ENCODE measurements at places on chromosomes 7 and 10.

DNA sequence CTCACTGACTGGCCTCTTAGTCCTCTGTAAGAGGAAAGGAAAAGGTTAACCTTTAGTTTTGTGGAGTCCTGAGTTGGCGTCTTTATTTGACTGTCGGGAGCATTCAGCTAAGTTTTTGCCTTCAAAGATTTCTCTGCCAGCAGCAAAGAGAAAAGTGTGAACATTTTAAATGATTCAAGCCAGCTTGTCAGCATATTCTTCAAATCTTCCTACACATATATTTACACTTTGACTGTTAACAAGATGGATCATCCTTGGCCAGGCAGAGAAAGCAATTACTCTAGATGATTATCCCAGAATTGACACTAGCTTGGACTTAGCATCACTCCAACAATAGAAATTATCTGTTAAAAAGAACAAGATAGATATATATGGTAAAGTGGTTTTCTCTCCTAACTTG lies 15.8 kb upstream of the YAE1 start:
- DNase-seq, result no peak

GRCh38 chr7:151113344-151114150 lies 27.3 kb downstream of the AGAP3 start:
- DNase-seq, result peak; percentile 89

DNA sequence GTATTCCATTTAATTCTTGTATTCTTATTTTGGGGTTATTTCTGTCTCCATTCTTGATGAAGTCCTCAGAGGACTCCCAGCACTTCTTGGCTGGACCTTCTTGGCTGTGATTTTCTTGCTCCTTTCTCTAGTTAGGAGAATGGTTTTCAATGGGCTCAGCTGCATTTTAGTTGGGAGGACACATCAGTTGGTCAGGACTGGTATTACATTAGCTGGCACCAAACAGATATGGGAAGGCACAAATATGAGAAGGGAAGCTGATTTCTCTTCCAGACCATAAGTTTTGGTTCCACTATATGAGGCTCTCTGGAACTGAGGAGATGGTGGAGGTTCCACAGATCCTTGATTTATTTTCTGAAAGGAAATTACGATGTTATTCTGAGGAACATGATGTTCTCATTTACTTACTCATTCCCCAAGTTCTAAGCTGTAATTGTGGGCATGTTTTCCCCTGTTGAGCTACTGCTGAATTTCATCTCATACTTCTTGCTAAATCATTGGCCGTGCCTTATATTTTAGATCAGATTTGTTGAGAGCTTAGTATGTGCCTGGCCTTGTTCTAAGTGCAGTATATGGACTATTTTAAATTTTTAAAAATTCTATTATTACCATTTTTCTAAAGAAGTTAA lies 261.0 kb downstream of the THSD7A start:
- DNase-seq, result peak; percentile 21

DNA sequence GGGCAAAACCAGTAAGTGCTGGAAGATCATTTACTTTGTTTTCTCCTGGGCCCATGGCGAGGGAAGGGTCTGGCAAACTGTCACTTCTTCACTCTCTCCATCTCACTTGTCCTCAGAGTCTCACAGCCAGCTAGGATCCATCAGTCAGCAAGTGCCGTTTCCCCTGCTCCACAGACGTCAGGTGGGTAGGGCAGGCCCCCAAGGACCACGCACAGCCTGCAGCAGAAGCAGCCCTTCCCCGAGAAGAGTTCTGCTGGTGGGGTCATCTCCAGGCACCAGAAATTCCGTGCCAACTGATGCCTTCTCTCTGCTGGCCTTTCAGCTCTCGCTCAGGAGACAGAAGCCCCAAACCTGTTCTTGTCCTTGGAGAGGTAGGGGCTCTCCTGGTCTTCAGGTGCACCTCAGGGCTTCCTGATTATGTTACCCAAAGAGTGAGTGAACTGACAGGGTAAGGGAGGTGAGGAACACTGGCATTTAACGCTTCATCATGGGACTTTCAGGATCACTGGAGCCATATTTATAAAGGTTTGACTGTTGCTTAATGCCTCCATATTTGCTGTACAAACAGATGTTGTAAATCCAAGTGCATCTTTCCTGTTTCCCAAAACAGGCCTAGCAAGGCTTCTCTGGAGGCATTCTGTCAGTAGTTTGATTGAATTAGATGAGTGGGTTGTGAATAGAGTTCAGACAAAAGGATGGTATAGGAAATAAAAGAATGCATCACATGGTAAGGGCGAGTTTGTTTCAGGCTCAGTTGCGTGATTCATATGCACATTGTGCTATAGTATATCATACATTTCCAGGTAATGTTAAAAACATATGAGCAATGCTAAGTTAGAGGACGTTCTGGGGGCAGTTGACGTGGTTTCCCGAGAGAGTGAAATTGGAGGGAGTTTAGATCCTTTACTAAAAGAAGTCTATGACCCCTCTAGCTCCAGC lies 13.7 kb upstream of the TSPAN15 start:
- no peak for DNase-seq

DNA sequence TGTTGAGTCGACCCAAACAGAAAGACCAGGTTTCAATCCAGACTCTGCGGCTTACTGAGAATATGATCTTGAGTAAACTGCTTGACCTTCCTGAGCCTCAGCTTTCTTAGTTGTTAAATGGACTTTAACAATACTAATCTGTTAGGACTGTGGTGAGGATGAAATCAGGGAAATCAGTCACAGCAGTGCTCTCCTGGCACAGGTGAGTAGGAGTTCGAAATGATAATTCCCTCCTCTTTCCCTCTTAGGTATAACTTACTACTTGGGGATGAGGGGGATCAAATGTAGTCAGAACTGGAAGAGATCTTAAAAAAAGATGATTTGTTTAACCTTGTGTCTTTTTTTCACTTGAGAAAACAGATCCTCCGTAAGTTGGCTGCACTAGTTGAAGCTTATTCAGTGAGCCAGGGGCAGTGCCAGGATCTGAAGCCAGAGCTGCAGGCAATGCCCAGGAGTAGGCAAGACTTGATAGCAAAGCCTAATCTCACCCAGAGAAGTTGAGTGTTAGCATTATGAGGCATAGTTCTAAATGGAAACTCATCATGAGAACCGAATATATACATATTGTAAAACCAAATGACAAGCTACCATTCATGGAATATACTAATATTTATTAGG lies 1.8 kb upstream of the MAGI2 start:
- peak; percentile 17 for DNase-seq

DNA sequence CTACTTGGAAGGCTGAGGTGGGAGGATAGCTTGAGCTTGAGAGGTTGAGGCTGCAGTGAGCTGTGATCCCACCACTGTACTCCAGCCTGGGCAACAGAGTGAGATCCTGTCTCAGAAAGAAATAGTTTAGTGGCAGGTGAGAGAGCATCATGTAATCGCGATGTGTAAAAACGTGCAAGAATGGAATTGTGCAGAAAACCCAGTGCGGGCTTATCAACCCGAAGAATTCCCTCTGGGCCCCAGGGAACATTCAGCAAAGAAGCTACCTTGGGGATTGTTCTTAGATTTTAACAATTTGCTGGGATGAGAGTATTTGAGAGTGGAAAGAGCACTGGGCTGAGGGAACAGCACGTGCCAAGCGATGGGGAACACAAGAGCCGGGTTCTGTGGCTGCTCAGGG lies 107.4 kb upstream of the INSYN2A start:
- DNase-seq, result no peak

DNA sequence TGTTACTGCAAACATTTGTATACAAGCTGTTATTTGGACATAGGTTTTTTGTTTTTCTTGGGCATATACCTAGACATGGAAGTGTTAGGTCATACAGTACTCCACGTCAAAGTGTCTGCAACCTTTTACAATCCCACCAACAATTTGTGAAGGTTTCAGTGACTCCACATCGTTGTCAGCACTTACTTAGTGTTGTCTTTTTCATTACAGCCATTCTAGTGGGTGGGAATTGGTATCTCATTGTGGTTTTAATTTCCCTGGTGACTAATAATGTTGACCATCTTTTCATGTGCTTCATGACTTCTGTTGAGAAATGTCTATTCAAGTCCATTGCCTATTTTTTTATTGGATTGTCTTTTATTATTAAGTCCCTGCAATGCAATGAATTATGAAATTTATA lies 95.0 kb downstream of the UBE3C start:
- peak; percentile 78 for DNase-seq

GRCh38 chr7:20532890-20533289 lies 82.6 kb upstream of the ABCB5 start:
- no peak for DNase-seq

- DNase-seq, result no peak
These were observed 110.9 kb downstream of the ADCY1 start for GRCh38 chr7:45684910-45685618.

DNA sequence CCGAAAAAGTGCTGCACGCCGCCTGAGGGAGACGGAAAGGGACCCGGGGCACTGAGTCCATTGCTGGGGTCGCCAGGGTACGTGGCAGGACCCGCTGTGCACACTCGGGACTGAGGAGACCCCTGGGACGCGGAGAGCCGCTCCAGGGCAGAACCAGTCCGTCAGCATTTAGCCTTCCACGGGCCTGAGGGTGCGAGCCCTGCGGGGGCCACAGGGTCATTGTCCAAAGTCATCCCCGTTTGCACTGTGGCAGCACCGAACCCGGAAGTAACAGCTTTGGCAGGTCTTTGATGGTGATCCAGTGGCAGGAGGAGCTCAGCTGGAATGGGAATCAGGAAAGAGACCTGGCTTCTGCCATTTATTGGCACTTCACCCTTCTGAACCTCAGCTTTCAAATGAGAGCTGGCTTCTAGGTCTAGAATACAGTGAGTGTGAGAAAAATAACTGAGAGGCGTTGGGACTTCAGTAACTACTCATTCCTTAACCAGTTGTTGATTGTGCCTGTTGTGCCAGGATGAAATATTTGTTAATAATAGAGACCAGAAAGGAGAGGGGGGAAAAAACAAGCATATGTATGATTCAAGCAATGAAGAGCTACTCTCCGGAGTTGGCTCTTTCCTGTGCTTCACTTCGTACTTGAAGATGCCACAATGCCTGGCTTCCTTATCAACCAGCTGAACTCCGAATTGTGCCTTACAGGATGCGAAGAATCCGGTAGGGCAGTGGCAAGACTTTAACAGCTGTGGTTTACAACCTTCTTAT lies 811 bp upstream of the ARHGAP12 start:
- no peak for DNase-seq

- no peak for DNase-seq
These were observed 116.7 kb downstream of the CYP26A1 start for GRCh38 chr10:93190372-93190771.

DNA sequence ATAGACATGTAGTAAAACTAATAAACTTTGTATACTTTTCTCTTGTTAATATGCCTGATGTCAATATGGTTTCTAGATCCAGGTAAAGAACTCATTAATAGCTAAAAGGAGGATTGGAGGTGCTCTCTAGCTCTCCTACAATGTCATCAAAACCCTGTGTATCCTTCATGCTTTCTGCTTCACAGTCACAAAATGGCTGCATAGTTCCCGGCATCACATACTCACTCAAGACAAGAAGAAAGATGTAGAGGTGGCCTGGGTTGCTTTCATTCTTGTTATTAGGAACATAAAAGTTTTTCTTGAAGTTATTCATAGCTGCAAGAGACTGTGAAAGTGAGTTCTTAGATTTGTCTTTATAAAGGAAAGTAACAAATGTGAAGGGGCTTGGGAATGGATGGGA lies 149.7 kb upstream of the EEPD1 start:
- no peak for DNase-seq

- peak; percentile 91 for DNase-seq
These were observed 9.4 kb upstream of the GET4 start for GRCh38 chr7:867001-867405.

GRCh38 chr10:112938808-112939482 lies 11.1 kb upstream of the TCF7L2 start:
- no peak for DNase-seq

DNA sequence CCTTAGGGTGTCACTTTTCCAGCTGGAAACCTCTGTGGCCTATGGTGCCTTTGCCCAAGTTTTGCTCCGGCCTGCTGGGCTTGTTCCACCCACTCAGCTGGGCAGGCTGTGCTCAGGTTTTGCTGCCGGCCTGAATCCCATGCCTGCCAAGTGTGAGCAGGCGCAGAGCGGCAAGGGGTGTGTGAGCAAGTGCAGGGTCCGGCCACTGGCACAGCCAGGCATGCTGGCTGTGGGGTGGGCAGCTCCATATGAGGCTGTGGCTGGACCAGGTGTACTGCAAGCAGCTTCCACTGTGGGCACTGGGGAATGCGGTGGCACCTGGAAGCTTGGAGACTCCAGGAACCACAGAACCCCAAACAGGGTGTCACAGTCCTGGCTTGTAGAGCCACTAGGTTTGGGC lies 92.1 kb downstream of the AUTS2 start:
- DNase-seq, result no peak
